Hair follicle dermal papilla cell (primary cell): ENCODE measurements at places on chromosomes 16 and 17. TPM values are rescaled to one million over a fixed set of nuclear protein-coding genes. Genes with fewer than 3 reads are reported as not detected.

The ACADVL gene
- total RNA-seq: 164 and 197 TPM in 2 replicates

The DOC2A gene
- total RNA-seq: not detected in 2 replicates

The MT1E gene
- total RNA-seq: 16.6 and 18.0 TPM in 2 replicates

The SRRM2 gene
- 76.7 and 80.9 TPM in 2 replicates for total RNA-seq

The SLFN14 gene
- total RNA-seq: not detected in 2 replicates

The TBL3 gene
- total RNA-seq: 23.9 and 26.9 TPM in 2 replicates

The NEK8 gene
- total RNA-seq: 5.2 TPM in 2 replicates

The CRHR1 gene
- not detected in 2 replicates for total RNA-seq

The CCL8 gene
- total RNA-seq: 0.12 and 0.32 TPM in 2 replicates

The GP2 gene
- not detected in 2 replicates for total RNA-seq

The C17orf100 gene
- 0.12 and 0.49 TPM in 2 replicates for total RNA-seq

The ADGRG3 gene
- total RNA-seq: not detected in 2 replicates

The CCL16 gene
- total RNA-seq: not detected in 2 replicates

The KRT10 gene
- 2.1 and 3.4 TPM in 2 replicates for total RNA-seq

The DHX40 gene
- total RNA-seq: 59.7 and 70.3 TPM in 2 replicates

The WSCD1 gene
- under 0.01 TPM in 1 of 2 replicates, not detected in the other for total RNA-seq
